Stimulated activated CD4-positive, alpha-beta T cell treated with anti-CD3 and anti-CD28 coated beads, TNF-alpha, amount 100 ng/mL, for 4 hours (primary cell): ENCODE measurements at places on chromosomes 12 and 14.

DNA sequence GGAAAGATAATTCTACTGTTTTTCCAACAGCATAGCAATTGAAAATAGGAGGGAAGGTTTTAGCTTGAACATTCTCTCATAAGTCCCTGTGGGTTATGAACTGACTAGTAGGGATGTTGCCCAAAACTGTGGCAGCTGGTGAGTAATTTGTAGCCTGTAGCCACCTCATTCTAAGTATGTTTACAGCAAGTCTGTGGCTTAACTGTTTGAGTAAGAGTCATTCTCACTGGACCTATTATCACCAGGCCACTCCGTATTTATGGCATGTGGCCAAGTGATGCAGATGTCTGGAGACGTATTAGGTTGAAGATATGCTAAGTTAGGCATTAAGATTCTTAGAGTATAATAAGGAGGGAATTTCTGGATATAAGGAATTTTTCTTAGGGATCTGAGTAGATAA lies 458.3 kb downstream of the ETNK1 start:
- DNase-seq: no peak

DNA sequence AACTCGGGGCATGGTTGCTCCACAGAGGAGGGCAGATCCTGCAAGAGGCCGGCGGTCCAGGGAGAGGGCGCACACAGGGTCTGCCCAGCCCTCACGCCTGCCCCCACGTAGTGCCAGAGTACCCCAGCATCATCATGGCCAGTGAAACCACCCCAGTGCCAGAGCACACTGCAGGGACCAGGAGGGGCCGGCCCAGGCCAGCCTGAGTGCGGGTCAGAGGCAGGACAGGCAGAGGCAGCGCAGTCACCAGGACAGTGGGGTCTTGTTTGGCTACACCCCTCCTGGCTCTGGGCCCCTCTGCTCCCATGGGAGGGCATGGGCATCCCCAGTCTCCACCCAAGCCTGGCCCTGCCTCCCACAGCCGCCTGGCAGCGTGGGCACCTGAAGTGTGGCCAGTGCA lies 34.7 kb downstream of the LRCOL1 start:
- DNase-seq: no peak

- no peak for DNase-seq
Measured at GRCh38 chr12:15193946-15194345, 27.3 kb downstream of the RERG start.

GRCh38 chr12:80857311-80857710 lies 80.4 kb downstream of the LIN7A start:
- DNase-seq: no peak

DNA sequence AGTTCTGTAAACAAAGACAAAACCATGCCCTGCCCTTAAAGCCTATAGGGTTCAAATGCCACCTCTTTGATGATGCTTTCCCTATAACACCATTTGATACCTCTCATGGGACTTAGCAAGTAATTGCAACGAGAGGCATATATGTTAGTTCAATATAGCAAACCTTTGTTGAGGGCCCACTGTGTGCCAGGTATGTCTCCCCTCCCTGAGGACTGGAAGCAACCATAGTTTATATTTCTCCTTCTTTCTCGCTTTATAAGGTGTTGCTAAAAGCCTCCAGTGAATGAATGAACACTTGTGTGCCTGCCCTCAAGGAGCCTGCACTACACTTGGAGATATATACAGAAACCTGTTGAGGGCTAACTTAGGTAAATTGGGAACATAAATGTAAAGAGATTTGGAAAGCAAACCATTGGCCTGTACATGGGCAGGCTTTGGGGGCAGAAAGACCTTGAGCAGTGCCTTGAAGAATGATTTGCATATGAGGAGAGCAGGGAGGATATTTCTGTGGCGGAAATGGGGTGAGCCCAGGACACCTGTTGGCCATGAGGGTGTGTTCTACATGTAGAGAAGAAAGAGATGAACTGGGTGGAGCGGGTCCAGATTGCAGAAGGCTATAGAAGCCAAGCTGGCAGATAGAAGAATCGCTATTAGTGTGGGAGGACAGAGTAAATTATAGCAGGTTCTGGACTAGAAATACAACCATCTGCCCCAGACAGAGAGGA lies 1.8 kb upstream of the CKAP4 start:
- DNase-seq: no peak

GRCh38 chr14:56891226-56891625 lies 80.9 kb upstream of the OTX2 start:
- no peak for DNase-seq

DNA sequence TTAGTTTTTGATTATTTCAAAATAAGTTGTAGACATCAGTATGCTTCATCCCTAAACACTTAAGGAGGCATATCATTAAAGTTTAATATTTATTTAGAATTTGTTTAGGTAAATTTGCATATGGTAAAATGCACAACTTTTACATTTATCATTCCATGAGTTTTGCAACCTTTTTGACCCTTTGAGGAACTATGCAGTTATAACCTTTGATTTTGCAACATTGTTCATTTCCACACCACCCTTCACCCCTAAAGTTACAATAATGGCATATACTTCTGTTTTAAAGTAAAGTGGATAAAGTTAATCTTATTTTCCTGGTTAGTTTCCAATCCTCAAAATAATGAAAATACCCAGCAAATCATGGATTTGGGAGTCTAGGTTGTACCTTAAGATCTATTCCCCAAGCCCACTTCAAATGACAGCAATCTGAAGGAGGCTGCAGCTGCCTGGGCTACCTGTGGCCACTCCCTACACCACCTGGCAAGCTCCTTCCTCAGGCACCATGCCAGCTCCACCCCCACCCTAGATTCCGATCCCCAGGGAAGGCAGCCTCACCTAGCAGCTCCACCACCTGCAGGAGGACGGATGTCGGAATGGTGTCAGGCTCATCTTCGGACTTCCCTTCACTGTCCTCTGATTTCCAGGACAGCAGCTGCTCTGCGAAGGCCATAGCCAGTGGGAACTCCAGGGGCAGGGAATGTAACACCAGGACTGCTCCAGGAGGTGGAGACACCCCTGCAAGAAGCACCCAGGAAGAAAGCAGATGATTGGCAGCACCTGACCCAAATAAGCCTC lies 65.1 kb downstream of the TRAFD1 start:
- DNase-seq: no peak

GRCh38 chr12:7498809-7499208 lies 4.8 kb downstream of the CD163 start:
- DNase-seq: no peak

DNA sequence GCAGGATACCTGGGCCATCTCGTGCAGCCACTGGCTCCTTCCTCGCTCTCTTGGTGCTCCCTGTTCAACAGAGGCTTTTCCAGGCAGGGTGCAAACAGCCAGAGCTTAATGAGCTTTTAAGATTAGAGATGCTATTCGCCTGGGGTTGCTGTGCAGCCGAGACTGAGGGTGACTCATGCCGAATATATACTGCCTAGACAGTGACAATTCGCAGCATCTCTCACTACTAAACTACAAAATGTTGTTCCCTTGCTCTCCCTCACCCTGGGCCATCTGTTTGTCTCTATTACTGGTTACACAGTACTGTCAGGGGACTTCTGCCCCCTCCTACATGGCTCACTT lies 26.0 kb upstream of the TESC start:
- no peak for DNase-seq

- DNase-seq: no peak
Measured at GRCh38 chr12:9649532-9649940, 20.0 kb upstream of the CLEC2D start.

GRCh38 chr14:100374270-100374669 lies 51.1 kb downstream of the SLC25A47 start:
- no peak for DNase-seq

- no peak for DNase-seq
Measured at GRCh38 chr12:57221169-57221917, 4.7 kb downstream of the NXPH4 start.

DNA sequence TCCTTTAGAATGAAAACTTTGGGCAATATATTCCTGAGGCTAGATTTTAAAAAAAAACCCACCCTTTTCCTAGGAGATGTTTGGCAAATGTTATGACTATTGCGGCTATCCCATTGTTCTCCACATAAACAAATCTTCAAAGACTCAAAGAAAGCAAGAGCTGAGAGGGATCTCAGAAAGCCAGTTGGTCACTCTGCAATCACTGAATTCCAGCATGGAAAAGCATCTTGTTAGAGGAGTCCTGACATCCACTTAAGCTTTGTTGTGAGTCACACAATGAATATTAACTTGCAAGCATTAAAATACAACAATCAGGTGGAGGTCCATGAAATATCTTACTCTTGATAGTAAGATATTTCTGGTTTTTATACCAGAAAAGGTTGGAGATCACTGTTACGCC lies 11.0 kb upstream of the PTPRB start:
- DNase-seq: no peak
